ENCODE measurements at places on chromosomes 3 and 15. TPM values are rescaled to one million over a fixed set of nuclear protein-coding genes. Genes with fewer than 3 reads are reported as not detected.

- DNase-seq, result no peak
Measured at GRCh38 chr3:114496466-114496865, 202.6 kb downstream of the TIGIT start.

- no peak for DNase-seq
Measured at GRCh38 chr15:39154227-39154638, 426.6 kb upstream of the THBS1 start.

DNA sequence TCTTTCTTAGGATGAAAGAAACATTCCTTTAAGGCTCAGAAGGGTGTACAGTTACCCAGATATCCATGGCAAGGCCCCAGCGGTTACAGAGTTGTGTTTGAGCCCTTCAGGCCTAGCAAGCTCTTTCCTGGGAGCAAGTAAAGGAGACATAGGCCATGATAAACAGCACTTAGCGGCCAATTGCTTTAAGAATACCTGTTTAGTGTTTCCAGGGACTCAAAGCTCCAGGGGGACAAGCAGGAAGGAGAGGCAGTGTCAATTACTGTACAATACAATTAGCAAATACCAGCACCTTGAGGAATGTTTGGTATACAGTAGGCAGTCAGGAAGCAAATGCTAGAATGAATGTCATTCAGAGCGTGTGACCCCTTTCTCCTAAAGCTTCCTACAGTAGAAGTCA is 176.3 kb upstream of the ICE2 start:
- DNase-seq, result no peak

Gene PIERCE2
- total RNA-seq, result 4.4 TPM

Gene C15orf40
- 20.8 TPM for total RNA-seq

Gene LMAN1L
- 1.4 TPM for total RNA-seq

Gene CCR9
- not detected for total RNA-seq

Gene PDCD10
- total RNA-seq, result 42.9 TPM

Measured in dorsolateral prefrontal cortex (tissue), 122 donors.